ENCODE measurements at places on chromosomes 4 and X. TPM values are rescaled to one million over a fixed set of nuclear protein-coding genes. Genes with fewer than 3 reads are reported as not detected.

GRCh38 chrX:47143894-47144625, 442 bp downstream of the NDUFB11 start:
- no peak for DNase-seq

GRCh38 chrX:19195243-19195610, 73.0 kb upstream of the ADGRG2 start:
- no peak for DNase-seq

DNA sequence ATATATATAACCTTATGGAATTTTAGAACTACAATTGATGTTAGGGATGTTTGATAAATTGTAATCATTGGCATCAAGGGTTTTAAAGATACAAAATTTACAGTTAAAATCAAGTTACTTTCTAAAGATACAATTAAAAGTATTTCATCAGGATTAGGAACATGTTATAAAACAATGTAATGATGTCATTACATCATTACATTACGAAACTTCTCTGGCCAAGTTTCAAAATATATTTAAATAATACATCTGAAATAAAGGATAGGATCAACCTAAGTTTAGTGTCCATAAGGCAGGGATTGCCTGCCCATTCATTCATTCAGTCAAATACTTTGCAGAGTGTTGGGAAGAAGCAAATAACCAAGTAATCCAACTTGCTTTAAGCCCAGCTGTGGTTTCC, 75.1 kb downstream of the TENM3 start:
- no peak for DNase-seq

- no peak for DNase-seq
These were observed 31.7 kb downstream of the BBS12 start for GRCh38 chr4:122764071-122764820.

DNA sequence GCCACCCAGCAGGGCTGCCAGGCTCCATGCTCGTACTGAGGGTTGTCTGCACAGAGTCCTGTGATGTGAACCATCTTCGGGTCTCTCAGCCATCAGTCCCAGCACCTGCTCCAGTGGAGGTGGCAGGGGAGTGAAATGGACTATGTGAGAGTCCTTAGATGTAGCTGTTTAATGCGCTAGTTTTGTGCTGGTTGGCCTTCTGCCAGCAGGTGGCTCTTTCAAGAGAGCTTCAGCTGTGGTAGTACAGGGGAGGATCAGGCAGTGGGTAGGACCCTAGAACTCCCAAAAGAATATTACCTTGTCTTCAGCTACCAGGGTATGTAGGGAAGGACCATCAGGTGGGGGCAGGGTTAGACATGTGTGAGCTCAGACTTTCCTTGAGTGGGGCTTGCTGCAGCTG, 1066.0 kb downstream of the GLUD2 start:
- no peak for DNase-seq

The GLOD5 gene
- polyA plus RNA-seq, result not detected

The PPBP gene
- 91.0 TPM for polyA plus RNA-seq

The F11 gene
- polyA plus RNA-seq, result not detected

The ASB12 gene
- polyA plus RNA-seq, result 0.39 TPM

The RPGR gene
- polyA plus RNA-seq, result 7.4 TPM
